ENCODE measurements at places on chromosomes 1 and 21. TPM values are rescaled to one million over a fixed set of nuclear protein-coding genes. Genes with fewer than 3 reads are reported as not detected.

- no peak for DNase-seq
These were observed 12.0 kb upstream of the PRDM15 start for GRCh38 chr21:41891132-41891531.

- peak; percentile 96 for DNase-seq
These were observed 42.5 kb downstream of the LGR6 start for GRCh38 chr1:202235856-202236837.

The SPRR3 gene
- total RNA-seq = not detected

GRCh38 chr1:22229379-22229778 lies 86.5 kb upstream of the WNT4 start:
- DNase-seq = peak; percentile 25
